Activated T-cell treated with anti-CD3 and anti-CD28 coated beads, Interleukin-2, amount 50 U/mL, for 48 hours (primary cell): ENCODE measurements at places on chromosomes 12 and 14.

DNA sequence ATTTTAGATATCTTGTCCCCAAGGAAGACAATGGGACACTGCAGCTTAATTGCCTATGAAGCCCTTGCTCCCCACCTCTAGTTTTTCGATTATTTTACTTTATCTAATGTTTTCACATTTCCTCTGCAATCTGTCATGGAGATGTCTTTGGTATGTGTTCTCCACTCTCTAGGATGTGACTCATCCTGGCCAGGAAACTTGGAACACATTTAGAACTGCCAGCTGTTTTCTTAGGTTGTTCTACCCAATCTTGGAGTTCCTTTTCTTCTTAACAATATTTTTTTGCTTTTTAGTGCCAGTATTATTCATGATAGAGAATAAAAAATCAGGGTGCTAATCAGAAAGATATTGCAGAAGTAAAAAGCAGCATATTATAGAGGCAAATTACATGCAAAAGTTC lies 101.7 kb upstream of the CLEC14A start:
- no peak for DNase-seq

DNA sequence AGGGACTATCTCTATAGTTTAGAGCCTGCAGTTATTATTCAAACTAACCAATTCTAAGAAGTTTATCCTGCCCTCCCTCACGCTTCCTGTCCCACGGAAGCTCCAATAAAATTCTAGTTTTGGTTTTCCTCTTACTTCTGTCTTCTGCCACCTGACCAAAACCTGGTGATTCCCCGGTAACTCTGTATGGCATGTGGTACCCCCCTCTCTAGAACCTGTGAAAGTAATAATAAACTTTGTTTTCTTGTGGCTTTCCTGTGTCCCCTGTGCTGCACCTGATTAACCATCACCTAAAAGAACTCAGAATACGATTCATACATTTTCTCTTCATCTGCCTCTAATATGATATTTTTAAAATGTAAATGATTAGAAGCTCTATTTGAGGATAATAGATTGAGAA lies 379.8 kb downstream of the APAF1 start:
- DNase-seq = no peak

GRCh38 chr12:26719852-26720251 lies 113.1 kb downstream of the ITPR2 start:
- DNase-seq = no peak

DNA sequence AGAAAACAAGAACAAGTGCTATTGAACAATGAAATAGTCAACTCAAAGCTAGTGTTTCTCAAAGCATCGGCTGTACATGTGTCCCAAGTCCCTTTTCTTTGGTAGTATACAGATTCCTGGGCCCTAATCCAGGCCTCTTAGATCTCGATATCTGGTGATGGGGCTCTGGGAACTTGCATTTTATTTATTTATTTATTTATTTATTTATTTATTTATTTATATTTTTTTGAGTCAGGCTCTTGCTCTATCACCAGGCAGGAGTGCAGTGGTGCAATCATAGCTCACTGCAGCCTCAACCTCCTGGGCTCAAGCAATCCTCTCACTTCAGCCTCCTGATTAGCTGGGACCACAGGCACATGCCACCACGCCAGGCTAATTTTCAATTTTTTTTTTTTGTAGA lies 17.1 kb downstream of the SYNDIG1L start:
- no peak for DNase-seq

GRCh38 chr12:117590999-117591398 lies 229.6 kb upstream of the NOS1 start:
- DNase-seq = no peak

DNA sequence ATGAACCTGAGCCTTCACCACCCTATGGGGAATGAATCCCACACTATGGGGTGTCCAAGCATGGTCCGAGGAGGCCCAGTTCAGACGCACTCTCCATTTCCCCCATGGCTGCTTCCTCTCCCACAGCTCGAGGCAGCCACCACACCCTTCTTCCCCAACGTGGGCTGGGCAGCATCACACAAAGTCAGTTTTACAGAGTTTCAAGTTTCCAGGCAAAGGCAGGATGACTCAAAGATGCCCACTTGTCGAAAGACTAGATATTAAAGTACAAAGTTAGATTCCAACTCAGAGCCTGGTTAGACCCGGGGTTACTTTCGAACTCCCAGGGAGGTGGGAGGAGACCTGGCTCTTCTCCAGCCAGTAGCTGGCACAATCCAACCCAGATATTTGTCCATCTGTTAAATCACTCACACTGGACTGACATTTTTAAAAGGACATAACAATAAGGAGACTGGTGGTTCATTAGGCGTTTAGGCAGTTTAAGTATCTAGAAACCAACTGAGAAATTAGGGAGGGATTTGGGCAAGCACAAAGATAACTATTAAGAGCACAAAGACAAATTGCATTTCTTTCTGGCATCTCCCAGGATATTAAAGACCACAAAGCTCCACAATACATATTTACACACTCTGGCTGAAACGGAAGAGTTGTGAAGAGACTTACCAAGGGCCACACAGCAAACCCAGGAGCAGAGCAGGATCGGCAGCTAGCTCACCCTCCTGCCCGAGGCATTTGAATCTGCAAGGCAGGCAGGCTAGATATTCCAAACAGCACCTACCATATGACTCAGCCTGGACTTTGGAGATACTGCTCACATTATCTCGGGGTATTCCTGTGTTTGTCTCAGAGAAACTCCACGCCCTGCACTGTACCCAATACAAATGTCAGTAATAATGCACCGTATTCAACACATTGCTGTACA lies 34.8 kb downstream of the TMCC3 start:
- DNase-seq = no peak

DNA sequence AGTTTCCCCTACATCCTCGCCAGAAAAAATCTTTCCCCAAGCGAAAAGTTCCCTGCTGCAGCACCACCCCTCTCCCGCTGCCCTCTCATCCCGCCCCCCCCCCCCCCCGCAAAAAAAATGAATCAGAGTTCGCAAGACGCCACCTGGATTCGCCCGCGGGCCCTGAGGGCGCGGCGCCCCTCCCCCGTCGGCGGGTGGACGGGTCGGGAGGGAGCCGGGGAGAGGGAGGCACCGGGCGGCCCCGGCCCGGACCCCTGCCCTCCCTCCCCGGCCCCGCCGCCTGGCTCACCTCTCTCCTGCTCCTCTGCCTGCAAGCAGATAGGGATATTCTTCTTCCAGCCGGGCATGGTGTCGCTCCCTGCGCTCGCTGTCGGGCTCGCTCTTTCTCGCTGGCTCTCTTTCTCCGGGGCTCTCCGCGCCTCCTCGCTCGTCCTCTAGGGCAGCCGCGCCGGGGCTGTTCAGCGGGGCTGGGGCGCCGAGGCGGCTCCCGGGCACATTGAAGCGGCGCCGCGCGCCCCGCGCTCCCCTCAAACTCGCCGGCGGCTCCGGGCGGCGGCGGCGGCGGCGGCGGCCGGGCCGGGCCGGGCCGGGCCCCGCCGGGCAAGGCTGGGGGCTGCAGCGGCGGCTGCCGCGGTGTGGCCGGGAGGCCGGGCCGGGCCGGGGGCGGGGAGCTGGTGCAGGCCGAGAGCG lies 200.3 kb upstream of the CAND1 start:
- peak; percentile 64 for DNase-seq

DNA sequence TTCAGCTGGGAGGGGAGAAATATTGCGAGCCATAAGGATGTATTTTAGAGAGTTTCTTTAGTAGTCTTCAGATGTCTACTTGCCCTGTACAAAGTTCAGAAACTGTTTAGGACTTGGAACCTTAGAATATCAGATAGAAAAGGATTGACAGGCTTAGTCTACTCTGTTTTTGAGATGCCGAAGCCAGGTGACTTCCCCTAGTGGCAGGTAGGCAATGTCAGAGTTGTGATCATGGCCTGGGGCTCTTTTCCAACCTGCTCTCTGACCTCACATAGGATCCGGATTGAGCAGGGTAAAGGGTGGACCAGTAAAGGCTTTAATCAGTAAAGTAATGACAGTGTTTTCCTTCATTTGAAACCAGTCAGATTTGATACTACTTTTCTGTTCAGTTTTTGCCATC lies 59.6 kb downstream of the PRKCH start:
- DNase-seq = no peak

GRCh38 chr14:87465770-87466169 lies 527.2 kb downstream of the GALC start:
- DNase-seq = no peak

DNA sequence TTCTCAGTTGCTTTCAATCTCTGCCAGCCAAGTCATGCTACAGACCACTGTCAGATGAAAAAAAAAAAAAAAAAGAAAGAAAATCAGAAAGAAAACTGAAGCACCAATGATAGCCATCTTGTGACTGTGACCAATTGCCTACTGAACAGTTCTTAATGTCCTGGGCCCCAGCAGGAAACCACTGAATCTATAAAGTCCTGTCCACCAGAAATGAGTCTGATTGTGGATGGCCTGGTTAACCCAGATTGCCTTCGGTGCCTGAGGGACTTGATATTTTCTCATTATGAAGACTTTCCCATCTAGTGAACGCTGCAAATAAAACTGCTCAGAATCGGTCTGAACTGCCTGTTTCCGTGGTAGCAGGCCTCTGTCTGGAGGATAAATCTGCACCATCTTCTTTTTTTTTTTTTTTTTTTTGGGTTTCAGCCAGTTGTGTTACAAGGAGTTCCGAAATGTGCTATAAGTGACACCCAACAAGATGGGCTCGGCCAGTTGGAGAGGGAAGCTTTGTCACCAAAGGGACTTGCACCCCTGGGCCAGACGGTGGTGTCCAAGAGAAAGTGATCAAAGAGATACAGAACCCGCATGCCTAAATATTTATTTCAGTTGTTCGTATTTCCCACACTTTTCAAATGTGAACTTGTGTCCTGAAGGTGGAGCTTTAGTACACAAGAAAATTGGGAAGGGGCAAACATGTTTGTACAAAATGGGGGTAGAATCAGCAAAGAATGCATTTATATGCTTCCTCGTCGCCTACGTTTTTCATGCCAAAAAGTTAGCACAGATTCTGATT lies 3.0 kb upstream of the PLXNC1 start:
- DNase-seq = no peak

- DNase-seq = no peak
These were observed 464.9 kb downstream of the PDZRN4 start for GRCh38 chr12:41652981-41653380.

GRCh38 chr14:22276913-22277816 lies 311.9 kb downstream of the DAD1 start:
- DNase-seq = no peak

DNA sequence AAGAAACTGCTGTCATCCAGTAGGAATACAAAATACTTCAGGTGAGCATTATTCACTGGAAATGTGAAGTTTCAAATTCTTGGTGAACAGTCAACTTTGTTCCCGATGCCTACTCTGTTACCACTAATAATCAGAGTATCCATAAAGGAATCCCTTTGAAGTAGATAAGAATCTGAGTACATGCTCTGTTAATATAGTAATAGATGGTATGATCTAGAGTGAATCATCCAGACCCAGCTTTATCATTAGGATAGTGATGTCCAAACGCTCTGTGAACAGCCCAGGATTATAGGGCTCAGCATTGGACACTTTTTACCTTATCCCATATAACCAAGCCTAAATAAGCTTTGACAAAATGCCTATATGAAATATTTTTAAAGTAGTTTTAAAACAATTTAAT lies 33.3 kb downstream of the PPP2R3C start:
- DNase-seq = no peak

- no peak for DNase-seq
These were observed 1160.3 kb upstream of the TMEM132C start for GRCh38 chr12:127106697-127107096.

- no peak for DNase-seq
These were observed 115.2 kb downstream of the KSR2 start for GRCh38 chr12:117853600-117853999.

- DNase-seq = no peak
These were observed 85.7 kb downstream of the CIT start for GRCh38 chr12:119791453-119791852.

- no peak for DNase-seq
These were observed 130.5 kb upstream of the CRY1 start for GRCh38 chr12:107223821-107224220.

DNA sequence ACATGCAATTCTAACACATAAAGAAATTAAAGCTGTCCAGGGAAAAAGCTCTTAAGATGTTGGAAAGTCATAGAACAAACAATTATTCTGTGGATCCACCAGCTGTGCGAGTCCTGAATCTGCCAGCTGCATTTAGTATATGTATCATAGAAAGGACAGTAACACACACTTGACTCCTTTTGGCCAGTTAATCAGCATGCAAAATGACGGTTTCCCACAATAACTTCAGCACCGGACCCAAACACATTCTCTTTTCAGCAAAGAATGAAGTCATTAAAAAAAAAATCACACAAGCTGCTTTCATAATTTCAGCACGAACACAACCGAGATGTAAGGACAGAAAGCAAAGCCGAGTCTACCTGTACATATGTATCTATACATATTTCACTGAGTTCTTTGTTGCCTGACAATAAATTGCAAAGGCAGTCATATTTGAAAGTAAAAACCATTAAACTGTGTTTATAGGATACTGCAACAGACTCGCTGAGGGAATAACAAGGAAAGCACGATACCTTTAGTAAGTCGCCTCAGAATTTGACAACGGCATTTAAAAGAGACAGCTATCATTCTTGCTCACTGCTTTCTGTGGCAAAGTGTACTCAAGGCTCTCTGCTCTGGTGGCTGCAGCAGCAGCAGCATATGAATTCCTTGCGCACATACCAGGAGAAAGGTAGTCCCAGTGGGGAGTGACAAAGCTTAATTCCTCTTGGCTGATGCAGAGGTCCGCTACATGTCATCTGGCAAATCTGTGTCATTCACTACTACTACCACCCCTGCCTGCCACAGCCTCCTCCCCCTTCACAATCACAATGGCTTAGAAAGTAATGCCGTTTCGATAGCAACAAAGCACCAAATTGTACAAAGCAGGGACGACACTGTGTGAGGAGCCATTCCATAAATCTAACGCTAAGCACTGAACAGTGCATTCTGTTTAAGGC lies at the start of gene GRIP1:
Gene GRIP1 (minus strand): TSS at position 739 of the 938 bp plus-strand sequence. CDS start 172 bp downstream, at position 567.
- DNase-seq = no peak

DNA sequence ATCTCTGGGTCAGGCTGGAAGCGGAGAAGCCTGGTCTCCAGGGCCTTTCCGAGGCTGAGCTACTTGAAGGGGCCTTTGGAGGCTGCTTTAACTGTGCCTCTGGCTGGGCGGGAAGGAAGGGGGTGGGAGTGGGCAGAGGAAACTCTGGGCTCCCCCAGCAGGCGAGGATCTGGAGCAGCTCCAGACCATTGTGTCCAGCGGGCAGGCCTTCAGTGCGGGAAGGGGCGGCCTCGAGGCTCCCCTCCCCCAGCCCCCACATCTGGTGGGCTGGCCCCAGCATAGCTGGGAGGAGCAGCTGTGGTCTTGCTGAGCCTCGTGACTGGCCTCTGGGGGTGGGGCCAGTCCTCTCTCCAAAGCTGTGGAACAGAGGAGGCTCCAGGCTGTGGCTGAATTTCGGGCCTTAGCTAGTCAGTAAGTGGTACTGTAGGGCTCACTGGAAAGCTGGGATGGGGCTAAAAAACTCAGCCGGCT lies 3.4 kb downstream of the TAMALIN start:
- no peak for DNase-seq

DNA sequence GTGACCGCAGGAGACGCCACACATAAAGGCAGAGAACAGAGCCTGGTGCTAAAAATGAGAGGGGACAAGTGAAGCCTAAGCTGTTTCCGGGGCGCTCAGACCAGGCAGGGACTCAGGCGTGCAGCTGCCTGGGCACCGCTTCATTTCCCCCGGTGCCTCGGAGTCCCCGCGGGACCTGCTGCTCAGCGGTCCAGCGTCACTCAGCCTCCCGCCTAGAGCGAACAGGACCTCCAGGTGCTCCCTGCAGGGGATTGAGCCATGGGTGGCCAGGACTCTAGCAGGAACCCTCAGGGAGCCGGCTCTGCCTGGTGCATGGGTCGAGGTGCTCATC lies 31.0 kb downstream of the CCDC85C start:
- no peak for DNase-seq

GRCh38 chr12:53267306-53267998 lies 647 bp upstream of the ESPL1 start:
- DNase-seq = peak; percentile 65
